ENCODE measurements at places on chromosomes 6 and 20.

- no peak for DNase-seq
Measured at GRCh38 chr6:39520411-39520810, 197.9 kb upstream of the KCNK16 start.

DNA sequence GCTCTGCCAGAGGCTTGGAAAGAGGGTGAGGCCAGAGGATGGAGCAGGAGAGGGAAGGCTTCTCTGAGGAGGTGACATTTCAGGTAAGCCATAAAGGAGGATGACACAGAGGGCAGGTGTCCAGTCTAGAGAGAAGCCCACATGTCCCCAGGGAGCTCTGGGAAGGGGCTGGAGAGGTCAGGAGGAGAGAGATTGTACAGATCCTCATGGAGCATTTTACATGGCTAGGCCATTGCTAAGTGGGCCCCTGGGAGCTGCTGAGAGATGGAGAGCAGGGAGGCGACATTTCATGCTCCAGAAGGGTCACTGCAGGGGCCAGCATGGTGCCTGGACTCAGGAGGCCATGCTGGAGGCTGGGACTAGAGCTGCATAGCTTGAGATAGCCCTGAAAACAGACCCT, 124.5 kb downstream of the TOX2 start:
- no peak for DNase-seq

GRCh38 chr20:16412906-16413305, 160.3 kb downstream of the KIF16B start:
- no peak for DNase-seq

DNA sequence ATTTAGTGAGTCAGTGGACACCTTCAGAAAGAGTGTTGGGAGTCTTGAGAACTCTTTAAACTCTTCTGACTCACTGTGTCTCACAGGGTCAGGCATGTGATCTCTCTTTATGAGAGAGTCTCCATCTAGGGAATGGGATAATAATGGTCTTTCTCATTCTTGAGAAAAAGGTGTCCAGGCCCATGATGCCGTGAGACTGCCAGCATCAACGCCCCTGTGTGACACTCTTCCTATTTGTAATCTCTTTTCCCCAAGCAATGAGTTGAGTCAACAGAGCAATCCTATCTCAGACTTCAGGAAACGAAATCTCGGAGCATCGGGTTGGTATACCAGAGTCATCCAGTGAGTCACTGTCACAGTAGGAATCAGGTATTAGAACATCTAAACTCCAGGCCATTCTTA, 82.3 kb upstream of the BMP2 start:
- no peak for DNase-seq

DNA sequence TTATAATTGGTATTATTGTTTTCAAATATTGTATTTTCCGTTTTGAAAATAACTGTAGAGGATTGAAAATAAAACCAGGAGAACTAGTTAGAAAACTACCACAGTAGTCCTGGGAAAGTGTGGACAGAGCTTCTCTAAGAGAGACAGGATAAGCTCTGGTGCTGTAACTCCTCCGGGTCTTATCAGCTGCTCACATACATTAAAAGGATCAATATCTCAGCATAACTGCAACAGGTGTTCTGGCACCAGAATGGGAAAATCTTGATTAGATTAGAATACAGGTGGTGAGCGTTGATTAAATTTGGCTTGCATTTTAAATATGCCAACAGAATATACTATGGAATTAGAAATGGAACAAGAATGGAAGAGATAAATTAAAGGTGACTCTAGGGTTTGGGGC, 1138.9 kb upstream of the ADGRB3 start:
- no peak for DNase-seq

- no peak for DNase-seq
Measured at GRCh38 chr20:15455279-15455678, 1117.9 kb upstream of the FLRT3 start.

GRCh38 chr6:3319610-3320200, 61.0 kb downstream of the PSMG4 start:
- no peak for DNase-seq

DNA sequence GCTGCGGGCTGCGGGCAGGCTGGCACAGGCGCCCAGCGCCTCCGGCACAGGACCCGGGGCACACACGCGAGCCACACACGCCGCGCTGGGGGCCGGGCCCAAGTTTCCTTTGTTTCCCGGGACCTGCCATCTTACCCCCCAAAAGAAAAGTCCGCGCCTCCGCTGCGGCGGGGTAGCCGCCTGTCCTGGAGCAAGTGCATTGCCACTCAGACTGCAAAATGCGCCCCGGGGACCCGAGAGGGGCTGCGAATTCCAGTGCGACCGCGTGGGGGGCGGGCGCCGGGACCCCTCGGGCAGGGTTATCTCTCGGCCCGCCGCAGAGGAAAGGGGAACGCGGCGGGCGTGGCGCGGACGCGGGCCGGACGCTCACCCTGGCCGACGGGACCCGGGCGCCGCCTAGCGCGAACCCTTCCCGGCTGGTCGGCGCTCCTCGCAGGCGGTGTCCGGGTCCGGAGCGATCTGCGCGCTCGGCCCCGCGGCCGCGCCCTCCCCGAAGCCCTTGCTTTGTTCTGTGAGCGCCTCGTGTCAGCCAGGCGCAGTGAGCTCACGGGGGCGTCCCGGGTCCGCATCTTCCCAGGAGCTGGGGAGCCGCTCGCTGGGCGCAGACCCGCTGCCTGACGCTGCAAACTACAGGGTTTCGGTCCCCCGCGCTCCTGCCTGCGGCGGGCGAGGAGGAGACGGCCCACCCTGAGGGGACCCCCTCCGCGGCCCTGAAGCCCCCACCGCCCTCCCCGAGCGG, 639 bp upstream of the CD24 start:
- peak; percentile 73 for DNase-seq
